ENCODE measurements at places on chromosomes 7 and 10. TPM values are rescaled to one million over a fixed set of nuclear protein-coding genes. Genes with fewer than 3 reads are reported as not detected.

GRCh38 chr7:89680161-89680560 is 474.1 kb upstream of the STEAP1 start:
- H3K27ac ChIP-seq: no peak overlapping the region
- no peak for DNase-seq
- H3K4me1 ChIP-seq: no peaks in the 10 kb centered on the region
- H3K4me3 ChIP-seq: no peak overlapping the region

DNA sequence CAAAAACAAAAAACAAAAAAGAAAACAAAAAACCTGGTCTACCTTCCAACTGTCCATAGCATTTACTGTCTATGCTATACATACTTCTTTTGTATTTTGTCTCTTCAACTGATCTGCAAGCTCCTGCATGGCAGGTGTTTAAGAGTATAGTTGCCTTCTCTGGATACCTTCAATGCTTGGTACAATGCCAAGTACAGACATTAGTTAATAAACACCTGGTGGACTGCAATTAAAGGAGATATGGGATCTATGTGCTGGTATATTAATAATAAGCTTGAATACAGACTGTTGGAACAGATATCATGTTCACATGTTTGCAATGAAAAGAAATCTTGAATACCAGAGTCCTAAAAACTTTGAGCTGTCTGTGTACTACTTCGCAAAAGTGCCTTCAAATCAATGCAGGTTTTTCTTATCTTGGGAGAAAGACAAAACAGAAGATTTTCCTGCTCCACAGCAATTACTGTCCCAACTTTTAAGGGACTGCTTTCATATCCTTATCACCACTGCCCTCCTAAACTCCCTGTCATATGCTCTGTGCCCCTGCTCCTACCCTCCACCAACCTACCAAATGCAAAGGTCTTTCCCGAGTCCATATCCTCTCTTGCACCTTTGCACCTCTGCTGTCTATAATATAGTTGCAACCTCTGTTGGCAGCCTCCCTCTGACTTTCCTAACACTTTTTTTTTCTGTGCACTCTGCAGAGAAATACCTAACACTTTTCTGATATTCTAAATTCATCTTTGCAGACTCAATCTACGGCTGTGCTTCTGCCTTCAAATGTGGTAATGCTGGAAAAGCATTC is 85.1 kb downstream of the DNMBP start:
- no peak for DNase-seq
- peaks cover 8% of the 10 kb centered on the region for H3K4me1 ChIP-seq
- H3K27ac ChIP-seq: no peak overlapping the region
- no peak overlapping the region for H3K4me3 ChIP-seq
- peaks cover 30% of the 10 kb centered on the region for H3K36me3 ChIP-seq

The YWHAG gene
- 162 TPM for total RNA-seq

DNA sequence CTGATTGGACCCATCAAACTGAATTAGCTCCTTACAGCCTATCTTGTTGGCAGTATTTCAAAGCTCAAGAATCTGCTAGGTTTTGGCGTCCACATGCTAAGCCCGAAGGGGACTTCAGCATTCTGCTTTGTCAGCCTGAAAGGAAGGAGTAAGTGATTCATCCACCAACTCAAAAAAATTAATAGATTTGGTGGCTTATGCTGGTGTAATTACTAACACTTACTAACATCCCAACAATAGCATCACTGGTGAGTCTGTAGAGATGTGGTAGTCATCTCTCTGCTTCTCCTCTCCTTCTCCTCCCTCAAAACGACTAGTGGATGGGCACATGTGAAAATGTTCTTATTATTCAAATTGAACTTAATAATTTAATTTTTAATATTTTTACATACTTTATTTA is 53.8 kb upstream of the EGR2 start:
- H3K4me1 ChIP-seq: no peaks in the 10 kb centered on the region
- no peak for DNase-seq
- no peaks in the 10 kb centered on the region for H3K36me3 ChIP-seq
- H3K27me3 ChIP-seq: no peaks in the 10 kb centered on the region
- no peak overlapping the region for H3K27ac ChIP-seq

- no peaks in the 10 kb centered on the region for H3K4me1 ChIP-seq
- no peaks in the 10 kb centered on the region for H3K27me3 ChIP-seq
- no peak overlapping the region for H3K4me3 ChIP-seq
- no peaks in the 10 kb centered on the region for H3K36me3 ChIP-seq
- H3K27ac ChIP-seq: no peak overlapping the region
These were observed 29.1 kb downstream of the FIGNL1 start for GRCh38 chr7:50421043-50421442.

DNA sequence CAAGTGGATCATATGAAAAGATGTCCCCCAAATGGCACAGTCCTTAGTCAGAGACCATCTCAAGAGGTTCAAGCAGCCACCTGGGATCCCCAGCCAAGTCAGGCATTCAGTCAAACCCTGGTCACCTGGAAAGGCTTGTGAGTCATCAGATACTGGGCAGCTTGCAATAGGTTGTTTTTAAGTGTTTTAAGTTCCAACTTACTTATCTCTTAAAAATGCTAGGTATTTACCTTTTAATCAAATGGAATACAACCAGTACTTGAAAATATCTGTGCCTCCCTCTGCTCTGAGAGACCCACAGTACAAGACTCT is 262.2 kb downstream of the WDR11 start:
- peak; percentile 56 for DNase-seq
- peaks cover 9% of the 10 kb centered on the region for H3K4me1 ChIP-seq
- no peaks in the 10 kb centered on the region for H3K27me3 ChIP-seq
- no peak overlapping the region for H3K27ac ChIP-seq

The LRRC18 gene
- total RNA-seq: not detected
